NCI-H187 treated with DMSO at 0.1 percent for 48 hours (cell line): ENCODE measurements at places on chromosomes 1 and 21.

GRCh38 chr1:191641420-191642260 lies 516.6 kb upstream of the RGS18 start:
- DNase-seq, result no peak

GRCh38 chr1:224615861-224616755 lies at the start of gene CNIH3:
CNIH3 (plus strand) TSS chr1:224616317; CDS start chr1:224617175, 858 bp downstream.
- no peak for DNase-seq

DNA sequence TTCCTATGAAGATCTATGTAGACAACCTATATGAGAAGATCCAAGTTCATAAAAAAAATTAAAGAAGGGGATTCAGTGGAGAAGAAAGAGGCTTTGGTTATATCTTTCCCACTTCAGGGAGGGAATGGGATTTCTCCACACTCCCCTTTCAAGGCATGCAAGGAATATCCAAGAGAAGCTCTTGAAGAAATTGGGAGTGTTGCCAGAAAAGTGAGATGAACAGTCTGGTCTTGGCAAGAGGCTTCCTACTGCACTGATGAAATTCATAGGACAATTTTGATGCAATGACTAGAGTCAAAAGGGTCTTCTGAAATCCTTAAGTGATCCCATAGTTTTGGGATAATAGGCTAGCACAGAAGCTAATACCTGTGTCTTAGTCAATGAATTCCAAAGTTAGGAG lies 153.0 kb downstream of the KCTD3 start:
- DNase-seq, result no peak

- no peak for DNase-seq
These were observed 207.4 kb downstream of the APP start for GRCh38 chr21:25963181-25963580.

DNA sequence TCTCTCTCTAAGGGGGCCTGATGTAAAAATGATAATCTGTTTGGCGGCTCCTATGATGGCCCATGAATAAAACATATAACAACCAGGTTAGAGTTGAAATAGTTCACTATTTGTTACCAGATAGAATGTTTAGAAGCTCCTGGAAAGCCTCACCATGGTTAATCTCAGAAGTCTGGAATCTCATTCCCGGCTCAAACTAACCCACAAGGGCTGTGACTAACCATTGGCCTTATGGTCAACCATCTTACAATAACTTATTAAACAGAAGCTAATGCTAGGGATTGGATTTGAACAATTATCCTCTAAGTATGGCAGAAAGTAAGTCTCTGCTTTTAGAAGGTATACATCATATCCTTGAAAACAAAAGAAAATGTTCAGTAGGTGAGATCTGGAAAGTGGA lies 134.1 kb upstream of the ADGRL2 start:
- DNase-seq, result no peak

GRCh38 chr1:201538612-201539551 lies at the start of gene NAV1:
NAV1 (plus strand) TSS chr1:201539127; CDS start chr1:201622885, 83,758 bp downstream.
- DNase-seq, result no peak

DNA sequence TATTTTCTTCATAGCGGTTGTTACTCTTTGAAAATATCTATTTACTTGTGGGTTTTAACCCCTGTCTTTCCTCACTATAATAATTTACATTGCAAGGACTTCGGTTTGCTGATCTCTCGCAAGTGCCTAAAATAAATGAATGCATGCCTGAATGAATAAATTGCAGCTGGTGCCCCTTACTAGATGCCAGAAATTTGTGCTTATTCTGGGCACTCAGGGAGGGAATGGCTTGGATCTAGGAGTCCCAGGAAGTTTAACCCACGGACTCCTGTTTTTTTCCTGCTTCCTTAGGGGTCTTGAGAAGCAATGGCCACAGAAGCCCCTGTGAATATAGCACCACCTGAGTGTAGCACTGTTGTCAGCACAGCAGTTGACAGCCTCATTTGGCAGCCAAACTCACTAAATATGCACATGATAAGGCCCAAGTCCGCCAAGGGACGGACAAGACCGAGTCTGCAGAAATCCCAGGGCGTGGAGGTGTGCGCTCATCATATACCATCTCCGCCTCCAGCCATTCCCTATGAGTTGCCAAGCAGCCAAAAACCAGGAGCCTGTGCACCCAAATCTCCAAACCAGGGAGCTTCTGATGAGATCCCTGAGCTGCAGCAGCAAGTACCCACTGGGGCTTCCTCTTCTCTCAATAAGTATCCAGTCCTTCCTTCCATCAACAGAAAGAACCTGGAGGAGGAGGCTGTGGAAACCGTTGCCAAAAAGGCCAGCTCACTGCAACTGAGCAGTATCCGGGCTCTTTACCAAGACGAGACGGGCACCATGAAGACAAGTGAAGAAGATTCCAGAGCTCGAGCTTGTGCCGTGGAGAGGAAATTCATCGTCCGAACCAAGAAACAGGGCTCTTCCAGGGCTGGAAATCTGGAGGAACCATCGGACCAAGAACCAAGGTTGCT lies 4.2 kb upstream of the PLA2G2C start:
- DNase-seq, result no peak
